Activated T-cell treated with anti-CD3 and anti-CD28 coated beads, Interleukin-2, amount 50 U/mL, for 72 hours (primary cell): ENCODE measurements at places on chromosomes 7 and 10. TPM values are rescaled to one million over a fixed set of nuclear protein-coding genes. Genes with fewer than 3 reads are reported as not detected.
A peak's percentile ranks its signal among the peaks of the same experiment; 100 is the strongest.

GRCh38 chr7:151143261-151144015 lies 24.1 kb downstream of the GBX1 start:
- no peak for DNase-seq

DNA sequence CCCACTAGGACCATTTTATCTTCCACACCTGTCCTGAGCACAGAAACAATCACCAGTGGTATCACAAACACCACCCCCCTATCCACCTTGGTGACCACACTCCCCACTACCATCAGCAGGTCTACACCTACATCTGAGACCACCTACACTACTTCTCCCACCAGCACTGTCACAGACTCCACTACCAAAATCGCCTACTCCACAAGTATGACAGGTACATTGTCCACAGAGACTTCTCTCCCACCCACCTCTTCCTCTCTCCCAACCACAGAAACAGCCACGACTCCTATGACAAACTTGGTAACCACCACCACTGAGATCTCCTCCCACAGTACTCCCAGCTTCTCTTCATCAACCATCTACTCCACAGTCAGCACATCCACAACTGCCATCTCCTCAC lies 3.3 kb downstream of the MUC3A start:
- DNase-seq, result no peak

DNA sequence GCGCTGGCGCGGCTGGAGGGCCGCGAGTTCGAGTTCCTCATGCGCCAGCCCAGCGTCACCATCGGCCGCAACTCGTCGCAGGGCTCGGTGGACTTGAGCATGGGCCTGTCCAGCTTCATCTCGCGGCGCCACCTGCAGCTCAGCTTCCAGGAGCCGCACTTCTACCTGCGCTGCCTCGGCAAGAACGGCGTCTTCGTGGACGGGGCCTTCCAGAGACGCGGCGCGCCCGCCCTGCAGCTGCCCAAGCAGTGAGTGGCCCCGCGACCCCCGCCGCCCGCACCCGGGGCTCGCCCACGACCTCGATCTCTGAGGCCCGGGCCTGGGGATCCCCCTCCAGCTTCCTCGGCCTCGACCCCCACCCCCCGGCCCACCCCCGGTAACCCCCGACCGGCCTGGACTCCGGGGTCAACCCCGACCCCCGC lies 537 bp downstream of the FOXK1 start:
- peak; percentile 60 for DNase-seq

ITPRID1 gene
- not detected for total RNA-seq
